ENCODE measurements at places on chromosomes 6 and 20.

- no peak for DNase-seq
Observed at GRCh38 chr6:31058128-31058894, 48.0 kb downstream of the MUC22 start.

GRCh38 chr20:1094751-1095150 is 23.7 kb upstream of the PSMF1 start:
- no peak for DNase-seq

DNA sequence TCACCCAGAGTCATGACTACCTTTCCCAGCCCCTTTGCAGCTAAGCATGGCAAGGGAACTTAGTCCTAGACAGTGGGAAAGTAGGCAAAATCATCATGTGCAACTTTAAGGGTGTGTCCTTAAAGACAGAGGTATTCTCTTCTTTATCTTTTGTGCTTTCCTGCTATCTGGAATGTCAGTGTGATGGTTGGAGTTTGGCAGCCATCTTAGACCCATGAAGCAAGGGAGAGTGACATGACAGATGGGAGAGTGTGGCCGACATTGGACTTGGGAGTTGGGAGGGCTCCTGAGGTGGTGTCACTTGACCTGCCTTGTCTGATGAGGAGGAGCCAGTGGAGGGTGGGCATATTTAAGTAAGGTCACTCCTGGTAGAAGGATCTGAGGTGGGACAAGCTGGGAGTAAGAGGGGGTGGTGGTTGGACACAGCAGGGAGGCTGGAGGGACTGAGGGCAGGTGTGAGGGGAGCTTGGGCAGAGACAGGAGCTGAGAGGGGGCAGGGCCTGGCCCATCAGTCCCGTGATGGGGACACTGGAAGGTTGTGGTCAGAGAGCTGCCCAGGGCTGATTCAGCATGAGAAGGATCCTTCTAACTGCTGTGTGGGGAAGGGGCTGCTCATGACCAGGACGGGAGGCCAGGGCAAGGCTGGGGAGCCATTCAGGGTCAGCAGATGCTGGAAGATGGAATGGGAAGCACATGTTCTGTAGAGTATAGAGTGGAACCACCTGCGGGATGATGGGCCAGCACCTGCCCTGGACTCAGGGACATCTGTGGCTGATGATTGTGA is 29.5 kb upstream of the SULF2 start:
- DNase-seq, result no peak

DNA sequence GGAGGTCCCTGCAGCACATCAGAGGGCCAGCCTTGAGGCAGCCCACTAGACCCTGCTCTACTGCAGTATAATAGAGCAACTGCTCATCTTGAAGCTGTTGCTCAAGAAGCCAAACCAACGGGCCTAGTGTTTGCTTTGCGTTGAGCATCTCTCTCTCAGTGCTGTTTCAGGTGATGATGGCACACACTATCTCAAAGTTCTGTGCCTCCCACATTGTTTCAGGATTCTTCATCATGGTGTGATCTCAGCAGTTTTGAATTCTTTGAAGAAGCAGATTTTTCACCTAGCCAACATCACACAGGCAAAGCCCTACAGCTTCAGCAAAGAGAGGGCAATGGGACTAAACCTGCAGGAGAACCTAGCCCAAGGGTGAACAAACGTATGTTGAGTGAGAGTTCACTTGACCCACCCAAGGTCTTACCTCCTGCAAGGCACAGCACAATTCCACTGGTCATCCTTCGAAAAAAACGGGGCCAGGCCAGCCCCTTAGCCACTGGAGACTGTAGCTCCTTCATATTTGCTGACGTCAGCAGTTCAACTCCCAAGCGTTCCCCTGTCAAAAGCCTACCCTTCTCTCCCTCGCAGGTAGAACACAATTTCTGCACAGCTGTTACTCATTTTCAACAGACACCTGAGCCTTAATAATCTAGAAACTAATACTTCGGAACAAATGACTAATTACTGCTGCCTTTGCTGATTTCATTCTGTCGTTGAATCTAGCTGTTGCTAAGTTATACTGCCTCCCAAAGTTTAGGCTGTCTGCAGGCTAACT is 15.8 kb downstream of the MYB start:
- no peak for DNase-seq

DNA sequence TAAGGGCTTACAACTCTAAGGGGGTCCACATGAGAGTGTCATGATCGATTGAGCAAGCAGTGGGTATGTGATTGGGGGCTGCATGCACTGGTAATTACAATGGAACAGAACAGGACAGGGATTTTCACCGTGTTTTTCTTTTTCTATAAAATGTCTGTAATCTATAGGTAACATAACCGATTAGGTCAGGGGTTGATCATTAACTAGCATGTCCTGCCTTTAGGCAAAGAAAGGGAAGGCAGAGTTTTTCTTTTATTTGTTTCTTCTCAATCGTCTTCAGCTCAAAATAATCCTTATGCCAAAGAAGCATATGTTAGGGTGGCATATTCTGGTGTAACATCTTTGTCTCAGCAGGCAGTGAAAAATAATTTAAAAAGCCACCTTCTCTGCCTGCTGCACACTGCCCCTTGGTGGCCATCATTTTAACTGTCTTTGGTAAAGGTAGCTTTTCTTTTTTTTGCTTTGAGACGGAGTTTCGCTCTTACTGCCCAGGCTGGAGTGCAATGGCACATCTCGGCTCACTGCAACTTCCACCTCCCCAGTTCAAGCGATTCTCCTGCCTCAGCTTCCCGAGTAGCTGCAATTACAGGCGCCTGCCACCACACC is 9.7 kb upstream of the CEP43 start:
- DNase-seq, result no peak

DNA sequence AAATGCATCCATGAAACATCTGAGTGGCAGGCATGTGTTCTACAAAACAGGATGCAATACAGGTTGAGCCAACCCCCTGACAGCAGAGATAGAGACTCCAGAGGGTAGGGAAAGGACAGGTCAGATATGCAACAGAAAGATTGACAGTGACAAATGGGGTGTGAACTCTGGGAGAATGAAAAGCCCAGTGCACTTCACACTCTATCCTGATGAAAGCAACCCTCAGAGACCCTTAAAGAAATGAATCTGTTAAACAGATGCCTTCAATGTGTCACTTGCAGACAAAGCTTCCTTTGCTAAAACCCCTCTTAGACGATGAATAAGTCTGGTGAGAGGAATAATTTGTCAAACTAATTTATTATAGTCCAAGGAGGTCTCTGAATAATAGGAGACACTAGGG is 89.9 kb downstream of the RFPL4B start:
- no peak for DNase-seq

- DNase-seq, result no peak
Observed at GRCh38 chr6:134419716-134420115, 101.8 kb upstream of the SGK1 start.

DNA sequence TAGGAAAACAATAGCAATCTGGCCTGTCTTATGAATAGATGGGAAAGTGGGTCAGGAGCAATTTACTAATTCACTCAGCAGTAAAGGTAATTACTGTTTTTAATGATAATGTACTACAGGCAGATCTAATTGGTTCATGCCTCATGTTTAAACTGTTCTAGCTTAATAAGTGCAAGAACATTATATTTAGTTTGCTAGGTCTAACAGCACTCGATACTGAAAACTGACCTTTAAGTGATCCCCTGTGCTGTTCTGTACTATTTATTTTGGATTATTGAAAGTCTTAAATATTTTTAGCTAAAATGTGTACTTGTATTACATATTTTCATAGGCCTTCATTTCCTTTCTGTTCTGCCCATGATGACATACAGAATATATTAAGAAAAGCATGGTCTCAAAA is 998.0 kb upstream of the GJE1 start:
- DNase-seq, result no peak

GRCh38 chr6:154447954-154448353 is 62.5 kb downstream of the CNKSR3 start:
- no peak for DNase-seq

- no peak for DNase-seq
Observed at GRCh38 chr20:10576411-10577090, 97.2 kb downstream of the JAG1 start.

DNA sequence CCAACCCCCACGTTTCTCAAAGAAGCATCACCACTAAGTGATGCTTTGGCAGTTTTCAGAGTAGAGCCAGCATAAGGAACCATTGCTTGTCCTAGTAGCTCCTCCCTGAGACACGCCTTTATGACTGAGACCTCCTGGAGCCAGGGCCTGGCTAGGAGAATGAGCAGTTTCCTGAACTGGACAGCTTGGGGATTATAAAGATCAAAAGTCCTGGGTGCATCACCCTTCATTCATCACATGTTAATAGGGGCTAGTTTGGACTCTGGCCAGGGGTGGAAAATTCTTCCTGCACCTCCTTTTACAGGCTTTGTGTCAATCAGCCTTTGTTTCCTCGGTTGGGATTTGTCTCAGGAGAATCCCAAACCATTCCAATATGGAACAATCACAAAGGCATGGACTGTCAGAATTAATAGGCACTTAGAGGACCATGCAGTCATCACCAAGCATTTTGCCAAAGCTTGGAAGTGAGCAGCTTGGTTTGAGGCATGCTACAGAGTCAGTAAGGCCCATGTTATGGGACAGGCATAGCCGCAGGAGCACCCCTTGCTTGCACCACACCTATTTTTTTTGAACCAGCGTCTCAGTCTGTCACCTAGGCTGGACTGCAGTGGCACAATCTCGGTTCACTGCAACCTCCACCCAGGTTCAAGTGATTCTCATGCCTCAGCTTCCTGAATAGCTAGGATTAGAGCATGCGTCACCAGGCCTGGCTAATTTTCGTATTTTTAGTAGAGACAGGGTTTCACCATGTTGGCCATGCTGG is 64.9 kb upstream of the TGM3 start:
- DNase-seq, result no peak

- DNase-seq, result no peak
Observed at GRCh38 chr6:43947860-43948259, 177.8 kb downstream of the VEGFA start.

GRCh38 chr6:128138694-128139093 is 237.8 kb upstream of the THEMIS start:
- no peak for DNase-seq

DNA sequence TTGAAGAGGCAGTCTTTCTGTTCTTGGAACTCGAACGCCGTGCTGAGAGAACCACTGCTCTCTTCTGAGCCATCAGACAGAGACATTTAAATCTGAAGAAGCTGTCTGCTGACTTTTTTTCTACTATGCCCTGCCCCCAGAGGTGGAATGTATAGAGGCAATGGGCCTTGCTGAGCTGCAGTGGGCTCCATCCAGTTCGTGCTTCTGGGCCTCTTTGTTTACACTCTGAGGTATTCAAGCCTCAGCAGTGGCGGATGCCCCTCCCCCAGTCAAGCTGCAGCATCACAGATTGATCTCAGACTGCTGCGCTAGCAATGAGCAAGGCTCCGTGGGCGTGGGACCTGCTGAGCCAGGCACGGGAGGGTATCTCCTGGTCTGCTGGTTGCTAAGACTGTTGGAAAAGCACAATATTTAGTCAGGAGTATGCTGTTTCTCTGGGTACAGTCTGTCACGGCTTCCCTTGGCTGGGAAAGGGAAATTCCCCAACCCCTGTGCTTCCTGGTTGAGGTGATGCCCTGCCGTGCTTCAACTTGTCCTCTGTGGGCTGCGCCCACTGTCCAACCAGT is 526.8 kb downstream of the CD109 start:
- no peak for DNase-seq

GRCh38 chr6:52908526-52908925 is 972 bp downstream of the GSTA3 start:
- DNase-seq, result no peak

- no peak for DNase-seq
Observed at GRCh38 chr20:41030061-41030460, 1.4 kb downstream of the TOP1 start.

DNA sequence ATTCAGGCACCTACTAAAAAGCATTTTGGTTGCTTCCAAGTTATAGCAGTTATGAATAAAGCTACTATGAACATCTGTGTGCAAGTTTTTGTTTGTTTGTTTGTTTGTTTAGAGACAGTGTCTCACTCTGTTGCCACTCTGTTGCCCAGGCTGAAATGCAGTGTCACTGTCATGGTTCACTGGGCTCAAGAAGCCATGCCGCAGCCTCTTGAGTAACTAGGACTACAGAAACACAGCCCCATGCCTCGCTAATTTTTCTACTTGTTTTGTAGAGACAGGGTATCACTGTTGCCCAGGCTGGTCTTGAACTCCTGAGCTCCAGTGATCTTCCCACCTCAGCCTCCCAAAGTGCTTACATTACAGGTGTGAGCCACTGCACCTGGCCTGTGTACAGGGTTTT is 795.9 kb downstream of the EPHA7 start:
- DNase-seq, result no peak

GRCh38 chr20:17895641-17896171 is 72.9 kb downstream of the SNX5 start:
- DNase-seq, result peak; percentile 74

- no peak for DNase-seq
Observed at GRCh38 chr6:8229915-8230756, 127.8 kb upstream of the EEF1E1 start.

DNA sequence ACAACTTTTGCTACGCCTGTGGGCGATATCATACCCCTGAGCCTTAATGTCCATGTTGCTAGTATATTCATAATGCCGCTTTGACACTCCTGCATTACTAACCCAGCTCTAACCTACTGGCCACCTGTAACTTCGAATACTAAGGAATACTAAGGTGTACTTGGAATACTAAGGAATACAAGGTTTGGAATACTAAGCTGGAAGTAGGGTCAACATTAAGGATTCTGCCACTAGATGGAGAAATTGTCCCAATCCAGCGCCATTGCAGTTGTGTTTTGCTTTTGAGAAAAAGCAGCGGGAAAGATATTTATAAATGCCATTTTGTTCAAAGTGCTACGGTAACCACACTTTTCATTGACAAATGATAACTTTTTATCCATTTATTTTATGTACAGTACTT is 10.7 kb downstream of the TBXT start:
- no peak for DNase-seq

DNA sequence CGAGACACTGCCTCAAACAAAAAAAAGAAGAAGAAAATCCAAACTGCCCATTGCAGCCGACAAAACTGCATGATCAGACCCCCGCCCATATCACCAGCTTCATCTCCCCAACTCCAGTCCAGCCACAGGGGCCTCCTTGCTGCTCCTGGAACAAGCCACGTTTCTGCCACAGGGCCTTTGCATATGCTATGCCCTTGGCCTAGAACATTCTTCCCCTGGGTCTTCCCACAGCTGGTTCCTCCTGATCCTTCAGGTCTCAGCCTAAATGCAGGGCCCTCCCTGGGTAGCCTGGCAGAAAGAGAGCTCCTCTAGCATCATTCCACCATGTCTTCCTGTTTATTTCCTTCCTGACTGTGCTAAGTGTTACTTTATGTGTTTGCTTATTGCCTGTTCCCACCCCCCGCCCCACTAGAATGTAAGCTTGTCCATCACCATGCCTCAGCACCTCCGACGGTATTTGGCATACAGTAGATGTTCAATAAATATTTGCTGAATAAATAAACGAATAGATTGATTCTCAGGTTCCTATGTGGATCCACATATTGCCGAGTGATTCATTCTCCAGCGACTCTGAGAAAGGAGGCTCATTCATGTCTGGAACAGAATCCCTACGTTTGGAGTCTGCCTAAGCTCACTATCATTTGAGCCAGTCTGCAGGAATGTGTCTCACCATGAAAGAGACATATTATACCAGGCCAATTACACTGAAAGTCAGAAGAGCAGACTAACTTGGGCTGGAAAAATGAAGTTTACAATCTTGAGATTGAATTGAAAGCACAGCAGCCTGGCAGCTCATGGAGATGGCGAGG is 56.1 kb downstream of the NFATC2 start:
- DNase-seq, result no peak

- DNase-seq, result no peak
Observed at GRCh38 chr6:44129841-44130322, 2.5 kb downstream of the TMEM63B start.
